Thoracic aorta (tissue), 2 donors: ENCODE measurements at places on chromosomes 2 and 18. TPM values are rescaled to one million over a fixed set of nuclear protein-coding genes. Genes with fewer than 3 reads are reported as not detected.

The AP1S3 gene
- total RNA-seq, result 0.95 TPM

The SLC5A7 gene
- total RNA-seq, result not detected

The PIKFYVE gene
- 18.0 TPM for total RNA-seq

The RGPD4 gene
- not detected for total RNA-seq

The SLC23A3 gene
- total RNA-seq, result 3.4 TPM

The NRP2 gene
- 75.1 TPM for total RNA-seq

The SP110 gene
- total RNA-seq, result 28.0 TPM

The SLC9A2 gene
- not detected for total RNA-seq

The ABCB11 gene
- total RNA-seq, result not detected

DNA sequence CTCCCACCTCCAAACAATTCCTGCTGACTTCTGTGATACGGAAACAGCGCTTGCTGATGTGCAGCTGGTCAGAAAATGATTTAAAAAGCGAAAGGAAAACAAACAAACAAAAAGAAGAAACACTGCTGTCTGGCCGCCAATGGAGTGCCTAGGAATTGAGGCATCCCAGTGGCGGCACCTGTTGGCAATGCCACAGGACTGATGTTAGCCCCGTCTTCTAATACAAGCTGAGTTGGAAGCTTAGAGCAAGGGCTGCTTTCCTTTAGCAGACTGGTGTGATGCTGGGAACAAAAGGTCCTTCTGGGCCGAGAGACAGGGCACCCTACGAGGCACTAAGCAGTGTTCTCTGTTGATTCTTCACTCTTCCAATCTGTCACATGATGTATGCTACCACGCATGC, 163.6 kb upstream of the REV1 start:
- DNase-seq, result no peak

DNA sequence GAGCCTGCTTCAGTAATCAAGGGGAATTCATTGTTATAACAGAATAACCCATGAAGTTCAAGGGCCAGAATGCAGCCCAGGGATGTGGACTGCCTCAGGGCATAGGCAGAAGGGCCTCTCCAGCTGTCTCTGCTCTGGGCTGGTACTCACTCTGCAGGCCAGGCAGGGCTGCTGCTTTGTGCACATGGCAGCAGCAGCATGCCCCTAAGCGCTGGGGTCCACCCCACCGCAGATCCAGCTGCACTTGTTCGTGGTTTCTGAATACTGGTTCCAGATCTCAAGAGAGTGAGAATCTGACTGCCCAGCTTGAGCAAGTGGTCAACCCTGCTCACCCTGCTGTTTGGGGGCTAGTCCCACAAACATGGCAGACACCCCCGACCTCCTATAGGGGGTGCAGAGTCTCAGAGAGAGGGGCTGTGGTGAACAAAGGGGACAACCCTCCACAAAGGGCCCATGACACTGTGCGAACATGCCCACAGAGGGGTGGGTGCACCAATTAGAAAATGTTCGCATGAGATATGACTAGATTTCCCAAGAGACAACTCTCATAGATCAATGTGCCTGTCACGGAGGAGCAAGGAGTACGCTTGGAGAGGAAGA, 87.3 kb downstream of the ACTR3 start:
- no peak for DNase-seq

DNA sequence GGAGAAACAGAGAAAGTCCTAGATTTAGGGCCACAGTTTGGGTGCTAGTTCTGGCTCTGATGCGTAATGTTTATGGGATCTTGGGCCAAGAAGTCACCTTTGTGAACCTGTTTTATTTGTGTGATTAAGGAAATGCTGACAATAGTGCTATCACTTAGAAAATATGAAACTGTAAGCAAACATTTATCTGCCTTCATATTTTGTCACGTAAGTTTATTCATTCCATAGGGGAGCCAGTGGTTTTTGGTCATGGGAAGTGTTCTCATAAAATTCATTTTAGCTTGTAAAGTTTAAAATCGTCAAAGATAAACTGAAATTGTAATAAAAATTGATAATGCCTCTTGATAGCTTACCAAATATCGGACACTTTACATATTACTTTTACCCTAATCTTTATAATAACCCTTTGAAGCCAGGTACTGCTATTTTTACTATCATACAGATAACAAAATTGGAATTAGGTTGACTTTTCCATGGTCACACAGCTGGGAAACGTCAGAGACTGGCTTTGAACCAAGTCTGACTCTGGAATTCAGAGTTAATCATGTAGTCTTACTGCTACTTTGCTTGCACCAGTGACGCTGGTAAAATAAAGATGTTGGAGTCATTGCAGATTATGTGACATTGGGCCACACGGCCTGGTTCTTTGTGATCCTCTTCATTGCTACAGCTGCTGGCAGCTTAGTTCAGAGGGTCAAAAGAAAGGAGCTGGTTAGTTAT, 99.7 kb downstream of the ICA1L start:
- DNase-seq, result no peak

GRCh38 chr2:3121601-3122000, 256.0 kb downstream of the EIPR1 start:
- DNase-seq, result no peak

DNA sequence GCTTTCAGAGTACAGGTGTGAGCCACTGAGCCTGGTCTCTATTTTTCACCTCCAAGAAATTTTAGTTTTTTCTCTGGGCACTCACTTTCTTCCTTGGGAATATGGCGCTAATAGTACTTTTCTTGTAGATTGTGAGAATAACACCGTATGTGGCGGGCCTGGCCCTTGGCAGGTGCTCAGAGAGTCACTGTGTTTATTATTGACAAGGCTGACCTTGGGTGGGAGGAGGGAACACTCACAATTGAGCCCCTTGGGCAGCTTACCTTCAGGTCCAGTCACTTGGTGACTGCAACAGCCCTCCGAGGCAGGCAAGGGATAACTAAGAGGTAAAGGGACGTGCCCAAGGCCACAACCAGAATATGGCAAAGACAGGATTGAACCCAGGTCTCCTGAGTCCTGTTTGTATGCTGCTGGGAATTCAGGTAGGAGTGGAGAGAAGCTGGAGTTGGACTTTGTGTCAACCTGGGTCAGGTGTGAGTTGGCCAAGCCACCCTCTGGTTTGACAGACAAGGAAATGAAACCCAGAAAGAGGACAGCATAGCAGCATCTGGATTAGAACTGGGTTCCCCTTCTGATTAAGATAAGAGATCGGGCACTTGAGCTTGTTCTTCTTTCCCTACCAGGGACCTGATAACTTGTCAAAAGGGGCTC, 2.8 kb upstream of the STK25 start:
- no peak for DNase-seq

GRCh38 chr2:218360453-218360852, 3.8 kb downstream of the CATIP start:
- DNase-seq, result no peak

DNA sequence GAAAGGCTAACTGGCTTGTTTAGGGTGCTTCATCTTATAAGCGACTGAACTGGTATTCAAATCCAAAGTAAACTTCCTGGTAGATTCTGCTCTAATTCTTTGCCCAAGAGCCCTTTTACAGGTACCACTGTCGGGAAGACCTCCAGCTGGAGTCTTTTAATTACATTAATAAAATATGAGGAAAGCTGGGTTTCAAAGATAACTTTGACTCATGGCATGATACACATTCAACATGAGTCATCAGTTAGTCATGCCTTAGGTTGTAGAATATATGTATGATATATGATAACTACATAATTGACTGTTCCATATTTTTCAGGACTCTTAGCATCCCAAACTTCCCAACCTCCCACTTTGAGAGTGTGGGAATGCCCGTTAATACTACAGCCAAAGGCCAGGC, 32.3 kb downstream of the ZCCHC2 start:
- no peak for DNase-seq

DNA sequence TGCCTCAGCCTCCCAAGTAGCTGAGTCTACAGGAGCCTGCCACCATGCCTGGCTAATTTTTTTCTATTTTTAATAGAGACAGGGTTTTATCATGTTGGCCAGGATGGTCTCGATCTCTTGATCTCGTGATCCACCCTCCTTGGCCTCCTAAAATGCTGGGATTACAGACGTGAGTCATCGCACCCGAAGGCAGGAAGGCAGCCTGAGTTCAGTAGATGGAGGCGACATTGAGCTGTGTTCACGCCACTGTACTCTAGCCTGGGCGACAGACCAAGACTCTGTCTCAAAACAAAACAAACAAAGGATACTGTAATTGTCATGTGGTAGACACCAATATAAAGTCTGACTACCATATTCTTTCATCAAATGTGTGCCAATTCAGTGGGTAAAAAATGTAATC, 500.9 kb upstream of the DSEL start:
- DNase-seq, result no peak

- no peak for DNase-seq
These were observed 9.2 kb downstream of the AAK1 start for GRCh38 chr2:69634196-69634821.

GRCh38 chr18:55489034-55489986, 98.7 kb downstream of the TCF4 start:
- DNase-seq, result no peak

DNA sequence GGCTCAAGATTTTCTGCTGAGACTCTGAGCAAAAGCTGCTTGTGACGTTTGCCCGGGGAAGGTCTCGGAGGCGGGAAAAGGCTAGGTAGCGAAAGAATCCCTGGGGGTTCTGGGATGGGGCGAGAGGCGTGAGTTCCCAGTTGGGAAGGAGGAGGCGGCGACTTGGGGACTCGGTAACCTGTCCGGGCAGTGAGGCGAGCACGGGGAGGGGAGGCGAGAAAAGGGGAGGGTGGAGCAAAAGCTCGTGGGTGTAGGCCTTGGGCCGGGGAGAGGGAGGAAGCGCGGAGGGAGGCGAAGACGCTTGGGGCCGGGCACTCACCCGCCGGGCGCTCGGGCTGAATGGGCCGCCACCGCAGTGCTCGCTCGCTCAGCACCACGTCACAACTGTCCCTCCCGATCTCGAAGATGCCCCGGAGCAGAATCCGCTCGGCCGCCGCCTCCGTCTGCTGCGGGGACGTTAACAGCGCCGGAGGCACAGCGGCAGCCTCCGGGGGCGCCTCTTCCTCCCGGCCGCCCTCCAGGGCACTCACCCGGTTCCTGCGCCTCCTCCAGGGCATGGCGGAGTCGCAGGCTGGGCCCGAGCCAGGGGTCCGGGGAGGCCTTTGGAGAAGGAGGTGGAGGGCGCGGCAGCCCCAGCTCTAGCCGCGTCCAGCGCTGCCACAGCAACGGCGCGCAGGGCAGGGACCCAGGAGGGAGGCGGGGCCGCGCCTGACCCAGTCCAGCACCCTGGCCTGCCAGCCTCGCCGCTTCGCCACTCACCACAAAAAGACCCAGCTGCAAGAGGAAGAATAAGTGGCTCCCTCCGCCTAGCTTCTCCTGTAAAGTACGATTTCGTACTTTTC, at the start of gene CERKL:
Gene CERKL, minus strand, starts transcription at position 656 of the 842 bp plus-strand sequence. Its CDS starts 99 bp downstream, at position 557.
- DNase-seq, result no peak

DNA sequence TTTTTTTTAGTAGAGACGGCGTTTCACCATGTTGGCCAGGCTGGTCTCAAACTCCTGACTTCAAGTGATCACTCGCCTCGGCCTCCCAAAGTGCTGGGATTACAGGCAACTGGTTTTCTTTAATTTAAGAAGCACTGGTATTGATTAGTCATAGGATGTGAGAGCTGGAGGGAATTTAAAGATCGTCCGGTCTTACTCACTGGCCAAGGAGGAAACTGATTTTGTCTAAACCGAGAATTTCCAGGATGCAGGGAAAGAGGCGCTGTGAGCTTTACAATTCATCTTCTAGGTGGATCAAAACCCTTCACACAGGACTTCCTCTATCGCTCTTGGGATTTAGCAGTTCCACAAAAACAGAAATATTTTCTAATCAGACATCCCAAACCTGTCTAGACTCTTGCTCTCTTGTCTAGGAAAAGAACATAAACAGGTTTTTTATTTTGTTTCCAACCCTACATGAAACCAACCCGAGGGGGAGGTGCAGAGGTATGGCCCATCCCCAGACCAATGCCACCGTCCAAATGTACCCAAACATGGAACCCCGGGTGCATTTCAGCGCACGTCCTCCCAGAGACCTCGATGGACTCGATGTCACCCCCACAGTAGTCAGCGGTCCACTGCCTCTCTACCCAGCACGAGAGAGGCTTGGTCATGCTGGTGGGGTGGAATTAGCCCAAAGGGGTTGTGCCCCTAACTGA, 12.5 kb upstream of the TUBB6 start:
- no peak for DNase-seq
